ENCODE measurements at places on chromosomes 7 and 10.

DNA sequence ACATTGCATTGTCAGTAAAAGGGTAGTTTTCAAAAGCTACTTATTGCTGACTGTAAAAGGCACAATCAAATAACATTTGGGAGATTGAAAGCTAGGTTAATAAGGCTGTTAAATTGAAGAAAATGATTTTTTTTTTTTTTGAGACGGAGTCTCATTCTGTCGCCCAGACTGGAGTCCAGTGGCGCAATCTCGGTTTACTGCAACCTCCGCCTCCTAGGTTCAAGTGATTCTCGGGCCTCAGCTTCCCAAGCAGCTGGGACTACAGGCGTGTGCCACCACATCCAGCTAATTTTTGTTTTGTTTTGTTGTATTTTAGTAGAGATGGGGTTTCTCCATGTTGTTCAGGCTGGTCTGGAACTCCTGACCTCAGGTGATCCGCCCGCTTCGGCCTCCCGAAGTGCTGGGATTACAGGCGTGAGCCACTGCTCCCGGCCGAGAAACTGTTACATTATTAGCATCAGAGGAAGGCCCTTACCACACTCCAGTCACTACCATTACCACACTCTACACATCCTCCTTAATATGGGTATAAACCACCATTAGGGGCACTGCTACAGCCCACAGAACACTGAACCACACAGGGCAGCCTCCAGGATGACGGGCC, 1.0 kb downstream of the CYP51A1 start:
- no peak for DNase-seq

GRCh38 chr10:130014263-130015074, 50.4 kb upstream of the EBF3 start:
- no peak for DNase-seq

GRCh38 chr10:116278846-116279245, 5.8 kb upstream of the GFRA1 start:
- DNase-seq = no peak

DNA sequence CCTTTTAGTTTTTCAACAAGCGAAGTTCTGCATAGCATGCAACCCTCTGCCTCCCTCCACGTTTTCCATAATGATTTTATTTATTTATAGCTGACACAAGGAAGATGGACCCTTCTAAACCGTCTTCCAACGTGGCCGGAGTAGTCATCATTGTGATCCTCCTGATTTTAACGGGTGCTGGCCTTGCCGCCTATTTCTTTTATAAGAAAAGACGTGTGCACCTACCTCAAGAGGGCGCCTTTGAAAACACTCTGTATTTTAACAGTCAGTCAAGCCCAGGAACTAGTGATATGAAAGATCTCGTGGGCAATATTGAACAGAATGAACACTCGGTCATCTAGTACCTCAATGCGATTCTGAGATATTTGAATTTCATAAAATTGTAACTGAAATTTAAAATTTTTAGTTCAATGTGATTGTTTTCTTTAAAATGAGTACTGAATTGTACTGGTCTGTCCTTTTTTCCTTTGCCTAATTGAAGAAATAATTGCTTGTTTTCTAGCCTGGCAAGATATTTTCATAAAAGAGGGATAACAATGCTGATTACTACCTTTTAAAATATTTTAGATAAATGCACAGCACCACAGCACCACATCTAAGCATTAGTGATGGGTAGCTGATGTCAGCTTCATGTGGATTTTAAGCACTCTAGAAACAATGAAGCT, 41.5 kb upstream of the SLC39A12 start:
- DNase-seq = no peak

GRCh38 chr7:2110610-2111396, 121.9 kb downstream of the MAD1L1 start:
- no peak for DNase-seq

DNA sequence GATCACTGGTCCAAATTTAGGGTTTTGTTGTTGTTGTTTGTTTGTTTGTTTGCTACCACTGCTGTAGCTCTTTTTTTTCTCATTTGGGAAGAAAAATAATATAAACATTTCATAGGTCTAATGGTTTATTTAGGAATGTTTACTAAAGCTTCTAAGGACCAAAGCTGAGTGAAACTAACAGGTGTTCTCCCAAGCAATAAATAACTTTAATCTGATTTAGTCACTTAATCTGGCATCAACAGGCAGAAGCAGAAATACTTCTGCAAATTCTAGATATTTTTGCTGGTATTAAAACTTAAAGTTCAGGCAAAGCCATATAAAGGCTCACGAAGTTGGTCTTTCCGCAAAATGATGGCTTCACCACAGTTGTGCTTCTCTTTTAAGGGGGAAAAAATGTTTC, 144.5 kb upstream of the YAE1 start:
- no peak for DNase-seq

DNA sequence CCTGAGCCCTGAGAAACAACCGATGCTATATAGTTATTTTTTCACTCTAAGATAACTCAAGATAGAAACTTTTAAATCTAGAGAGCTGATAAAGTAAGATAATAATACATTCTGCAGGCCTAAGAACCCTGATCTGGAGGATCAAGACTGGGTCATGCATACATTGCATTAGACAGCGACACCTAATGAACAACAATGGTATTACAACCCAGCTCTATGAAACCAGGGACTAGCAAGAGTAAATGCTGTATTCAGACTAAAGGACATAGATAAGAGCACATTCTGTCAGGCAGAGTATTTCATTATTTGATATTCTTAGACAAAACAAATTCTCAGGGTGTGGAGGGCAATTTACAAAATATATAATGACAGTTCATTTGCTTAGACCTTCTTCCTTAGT, 148.6 kb downstream of the GRK5 start:
- no peak for DNase-seq

- no peak for DNase-seq
Observed at GRCh38 chr7:124263232-124263827, 230.5 kb upstream of the TMEM229A start.

- DNase-seq = no peak
Observed at GRCh38 chr10:17783751-17784150, 25.4 kb upstream of the MRC1 start.

DNA sequence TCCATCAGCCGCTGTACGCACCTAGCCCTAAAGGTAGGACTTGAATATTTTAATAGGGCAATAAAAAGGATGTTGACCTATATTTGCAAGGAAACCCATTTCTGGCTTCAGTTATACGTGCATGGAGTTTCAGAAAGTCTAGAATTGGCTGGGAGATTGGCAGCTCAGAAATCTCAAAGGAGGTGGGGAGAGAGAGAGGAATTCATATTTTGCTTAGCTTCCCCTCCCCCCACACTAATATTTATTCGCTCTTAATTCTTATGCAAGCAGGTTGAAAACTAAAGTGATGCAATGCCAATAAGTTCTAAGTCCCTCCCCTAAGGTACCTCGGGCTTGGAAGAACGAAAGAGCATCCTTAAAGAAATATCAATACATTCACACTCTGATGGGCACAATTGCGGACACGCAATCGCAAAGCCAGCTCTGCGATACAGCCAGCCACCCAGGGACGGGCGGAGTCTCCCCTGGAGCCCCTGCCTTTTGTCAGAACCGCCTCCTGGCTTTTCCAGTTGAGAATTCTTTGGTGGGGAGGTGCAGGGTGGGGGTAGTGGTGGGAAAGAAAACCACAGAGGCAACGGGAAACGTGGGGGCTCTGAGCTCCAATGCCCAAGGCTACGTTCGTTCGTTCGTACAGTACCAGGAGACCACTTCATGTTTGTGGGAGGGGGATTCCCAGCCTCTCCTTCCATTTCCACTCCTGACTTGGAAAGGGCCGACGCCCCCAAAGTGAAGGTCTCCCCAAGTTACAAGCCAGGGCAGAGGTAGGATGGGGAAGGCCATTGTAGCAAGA, 1.3 kb downstream of the SHH start:
- DNase-seq = no peak

- DNase-seq = no peak
Observed at GRCh38 chr7:107201795-107202450, 33.1 kb downstream of the HBP1 start.

GRCh38 chr10:126640401-126640800, 30.1 kb downstream of the C10orf90 start:
- DNase-seq = no peak

DNA sequence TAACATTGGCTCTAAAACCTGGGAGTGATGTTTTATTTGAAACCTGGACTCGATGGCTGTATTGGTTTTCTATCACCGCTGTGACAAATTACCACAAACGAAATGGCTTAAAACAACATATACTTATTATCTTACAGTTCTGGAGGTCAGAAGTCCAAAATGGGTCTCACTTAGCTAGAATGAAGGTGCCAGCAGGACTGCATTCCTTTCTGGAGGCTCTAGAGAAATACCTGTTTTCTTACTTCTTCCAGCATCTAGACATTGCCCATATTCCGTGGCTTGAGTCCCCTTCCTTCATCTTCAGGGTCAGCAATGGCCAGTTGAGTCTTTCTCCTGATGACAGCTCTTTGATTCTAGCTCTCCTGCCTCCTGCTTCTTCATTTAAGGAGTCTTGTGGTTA, 44.3 kb upstream of the STEAP1B start:
- no peak for DNase-seq

- no peak for DNase-seq
Observed at GRCh38 chr10:65611592-65611991, 1314.2 kb upstream of the LRRTM3 start.

GRCh38 chr7:27753863-27754262, 13.9 kb downstream of the TAX1BP1 start:
- DNase-seq = no peak

GRCh38 chr10:15489431-15489830, 118.3 kb upstream of the FAM171A1 start:
- no peak for DNase-seq

- no peak for DNase-seq
Observed at GRCh38 chr10:84054743-84055142, 84.6 kb upstream of the GHITM start.

DNA sequence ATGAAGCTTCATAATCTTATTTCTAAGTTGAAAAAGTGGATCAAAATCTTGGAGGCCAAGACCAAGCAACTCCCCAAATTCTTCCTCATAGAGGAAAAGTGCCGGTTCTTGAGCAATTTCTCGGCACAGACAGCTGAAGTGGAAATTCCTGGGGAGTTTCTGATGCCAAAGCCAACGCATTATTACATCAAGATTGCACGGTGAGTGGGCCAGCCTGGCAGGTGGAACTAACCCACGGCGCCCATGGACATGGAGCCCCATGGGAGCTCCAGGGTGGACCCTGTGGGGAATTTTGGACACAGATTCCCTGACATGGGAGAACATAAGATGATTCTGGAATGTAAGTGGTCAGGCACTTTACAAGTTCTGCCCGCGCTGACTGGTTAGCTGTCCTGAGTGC, 125.9 kb downstream of the TRRAP start:
- no peak for DNase-seq

DNA sequence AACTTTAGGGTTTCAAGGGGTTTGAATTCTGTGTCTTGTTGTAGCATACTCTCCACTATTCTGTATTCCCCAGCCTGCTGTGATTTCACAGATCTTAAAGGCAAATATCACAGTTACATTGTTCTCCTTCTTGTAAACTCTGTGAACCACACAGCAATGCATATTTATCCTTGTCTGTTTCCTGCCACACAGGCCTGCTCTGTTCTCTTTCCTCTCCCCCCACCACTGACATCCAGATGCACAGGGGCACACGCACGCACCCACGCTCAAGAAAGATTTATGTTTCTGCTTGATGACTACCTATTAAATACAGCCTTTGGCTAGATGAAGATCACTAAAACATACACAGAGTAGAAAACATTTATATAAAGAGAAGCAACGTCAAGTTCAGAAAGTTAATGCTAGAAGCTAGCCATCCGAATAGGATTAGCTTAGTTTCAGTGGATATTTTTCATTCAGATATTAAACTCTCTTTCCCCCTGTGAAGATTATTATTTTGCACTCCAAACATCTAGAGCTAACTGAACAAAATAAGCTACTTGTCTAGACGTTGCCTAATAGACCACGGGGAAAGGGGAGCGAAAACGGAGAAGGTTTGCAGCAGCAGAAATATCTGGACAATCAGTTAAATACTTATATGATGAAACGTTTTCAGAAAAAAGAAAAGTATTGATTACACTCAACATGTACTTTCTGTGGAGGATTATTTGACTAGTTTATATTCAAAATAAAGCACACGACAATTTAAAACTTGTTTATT, 193.1 kb upstream of the SEMA3C start:
- DNase-seq = no peak

- no peak for DNase-seq
Observed at GRCh38 chr7:93367254-93367653, 135.1 kb downstream of the VPS50 start.

DNA sequence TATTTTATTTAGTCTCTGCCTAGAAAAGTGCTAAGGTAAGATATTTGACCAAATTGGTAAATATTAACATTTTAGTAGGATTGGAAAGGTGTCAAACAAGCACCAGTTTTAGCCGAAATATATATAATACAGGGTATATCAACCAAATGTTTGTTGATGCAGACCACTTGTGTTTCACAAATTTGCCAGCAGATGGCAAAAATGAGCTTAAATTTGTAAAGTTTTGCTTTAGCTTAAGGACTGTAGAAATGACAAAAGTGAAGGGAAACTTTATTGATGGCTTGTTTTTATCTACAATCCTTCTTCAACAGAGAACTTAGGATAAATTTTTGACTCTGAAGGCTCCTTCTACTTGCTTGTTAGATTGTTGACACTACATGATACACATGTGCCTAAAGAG, 4.8 kb upstream of the POLR1F start:
- no peak for DNase-seq

GRCh38 chr10:1661416-1661815, 75.9 kb downstream of the ADARB2 start:
- no peak for DNase-seq

GRCh38 chr7:44958645-44959344, 20.0 kb downstream of the MYO1G start:
- DNase-seq = no peak

GRCh38 chr7:42372479-42372878, 135.5 kb upstream of the GLI3 start:
- DNase-seq = no peak

- DNase-seq = no peak
Observed at GRCh38 chr10:21649454-21649872, 115.4 kb downstream of the MLLT10 start.

- DNase-seq = no peak
Observed at GRCh38 chr10:32038777-32039176, 17.4 kb downstream of the KIF5B start.

DNA sequence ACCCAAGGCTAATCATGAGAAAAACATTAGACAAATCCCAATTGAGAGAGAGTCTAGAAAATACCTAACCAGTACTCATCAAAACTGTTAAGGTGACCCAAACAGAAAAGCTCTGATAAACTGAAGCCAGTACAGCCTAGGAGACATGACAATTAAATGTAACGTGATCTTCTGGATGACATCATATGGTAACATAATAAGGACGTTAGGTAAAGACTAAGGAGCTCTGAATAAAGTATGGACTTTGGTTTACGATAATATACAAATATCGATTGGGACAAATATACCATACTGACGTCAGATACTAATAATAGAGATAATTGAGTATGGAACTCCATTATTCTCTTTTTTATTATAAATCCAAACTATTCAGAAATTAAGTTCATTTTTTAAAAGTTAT, 561.1 kb upstream of the STEAP1 start:
- no peak for DNase-seq

- no peak for DNase-seq
Observed at GRCh38 chr10:22713853-22714478, 412 bp downstream of the PIP4K2A start.

GRCh38 chr10:73253225-73253555, 746 bp upstream of the MRPS16 start:
- DNase-seq = no peak

- no peak for DNase-seq
Observed at GRCh38 chr10:60367024-60367423, 22.7 kb downstream of the ANK3 start.

Measured in activated CD4-positive, alpha-beta T cell treated with anti-CD3 and anti-CD28 coated beads, Interleukin-2, amount 50 U/mL, for 24 hours (primary cell).